Aorta (tissue), 5 donors: ENCODE measurements at places on chromosomes 12 and 14.

DNA sequence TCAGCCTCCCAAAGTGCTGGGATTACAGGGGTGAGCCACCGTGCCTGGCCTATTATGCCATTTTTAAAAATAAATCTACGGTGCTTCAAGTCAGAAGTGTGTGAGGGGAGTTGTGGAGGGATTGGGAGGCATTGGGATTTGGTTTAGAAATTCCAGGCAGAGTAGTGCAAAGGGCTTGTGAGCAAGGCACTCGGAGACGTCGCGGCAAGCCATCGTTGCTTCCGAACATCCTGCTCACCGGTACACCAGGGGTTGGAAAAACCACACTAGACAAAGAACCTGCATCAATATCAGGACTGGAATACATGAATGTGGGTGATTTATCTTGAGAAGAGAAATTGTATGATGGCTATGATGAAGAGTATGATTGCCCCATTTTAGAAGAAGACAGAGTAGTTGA, 227.0 kb downstream of the ALG10 start:
- no peak for DNase-seq

- no peak for DNase-seq
These were observed 88.9 kb downstream of the SMOC1 start for GRCh38 chr14:69968132-69968531.

DNA sequence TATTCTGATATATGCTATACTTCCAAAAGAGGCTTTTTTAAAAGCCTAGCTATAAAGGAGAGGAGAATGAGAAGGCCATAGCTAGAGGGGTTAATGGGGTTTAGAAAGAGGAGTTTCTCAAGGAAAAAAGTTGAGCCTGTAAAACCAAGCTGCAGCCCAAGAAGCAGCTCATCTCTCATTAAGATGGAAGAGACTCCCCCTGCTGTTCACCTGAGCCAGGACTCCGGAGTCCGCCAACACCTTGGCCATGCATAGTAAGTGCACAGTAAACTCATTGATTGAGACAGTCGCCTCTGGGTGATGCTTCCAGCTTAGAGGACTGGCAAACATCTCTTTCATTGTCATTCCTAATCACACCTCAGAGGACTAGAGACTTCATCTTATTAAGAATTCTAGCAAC, 46.2 kb downstream of the ANO2 start:
- no peak for DNase-seq

DNA sequence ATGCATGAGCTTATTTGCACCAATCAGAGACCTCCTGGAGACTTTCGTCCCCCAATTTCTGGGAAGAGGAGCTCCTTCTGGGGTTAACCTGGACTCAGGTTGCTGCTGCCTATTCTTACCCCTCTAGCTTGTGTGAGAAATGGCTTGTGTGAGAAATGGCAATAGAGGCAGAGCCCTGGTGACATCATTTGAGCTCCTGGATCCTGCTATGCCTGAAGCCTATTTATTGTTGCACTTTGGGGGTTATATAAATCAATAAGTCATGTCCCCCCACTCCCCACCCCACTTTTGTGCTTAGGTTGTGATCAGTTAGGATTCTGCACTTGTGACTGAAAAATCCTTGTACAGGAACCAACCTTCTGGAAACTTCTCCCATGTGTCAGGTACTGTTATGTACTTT, 167.2 kb downstream of the ADCK1 start:
- DNase-seq = no peak

GRCh38 chr12:1517007-1517406, 77.4 kb downstream of the FBXL14 start:
- DNase-seq = no peak
